Left forelimb (tissue), 1 donor: ENCODE measurements at places on chromosomes 4 and X.

GRCh38 chrX:72381439-72382201, 75.9 kb upstream of the CITED1 start:
- no peak for DNase-seq

DNA sequence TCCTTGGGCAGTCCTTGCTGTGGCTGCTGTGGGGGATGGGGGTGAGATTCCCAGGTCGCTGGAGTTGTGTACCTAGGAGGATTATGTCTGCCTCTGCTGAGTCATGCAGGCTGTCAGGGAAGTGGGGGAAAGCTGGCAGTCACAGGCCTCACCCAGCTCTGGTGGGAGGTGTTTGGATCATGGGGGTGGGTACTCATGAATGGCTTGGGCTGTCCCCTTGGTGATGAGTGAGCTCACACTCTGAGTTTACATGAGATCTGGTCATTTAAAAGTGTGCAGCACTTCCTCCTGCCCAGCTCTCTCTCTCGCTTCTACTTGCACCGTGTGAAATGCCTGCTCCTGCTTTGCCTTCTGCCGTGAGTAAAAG, 24.6 kb upstream of the PDLIM3 start:
- no peak for DNase-seq

DNA sequence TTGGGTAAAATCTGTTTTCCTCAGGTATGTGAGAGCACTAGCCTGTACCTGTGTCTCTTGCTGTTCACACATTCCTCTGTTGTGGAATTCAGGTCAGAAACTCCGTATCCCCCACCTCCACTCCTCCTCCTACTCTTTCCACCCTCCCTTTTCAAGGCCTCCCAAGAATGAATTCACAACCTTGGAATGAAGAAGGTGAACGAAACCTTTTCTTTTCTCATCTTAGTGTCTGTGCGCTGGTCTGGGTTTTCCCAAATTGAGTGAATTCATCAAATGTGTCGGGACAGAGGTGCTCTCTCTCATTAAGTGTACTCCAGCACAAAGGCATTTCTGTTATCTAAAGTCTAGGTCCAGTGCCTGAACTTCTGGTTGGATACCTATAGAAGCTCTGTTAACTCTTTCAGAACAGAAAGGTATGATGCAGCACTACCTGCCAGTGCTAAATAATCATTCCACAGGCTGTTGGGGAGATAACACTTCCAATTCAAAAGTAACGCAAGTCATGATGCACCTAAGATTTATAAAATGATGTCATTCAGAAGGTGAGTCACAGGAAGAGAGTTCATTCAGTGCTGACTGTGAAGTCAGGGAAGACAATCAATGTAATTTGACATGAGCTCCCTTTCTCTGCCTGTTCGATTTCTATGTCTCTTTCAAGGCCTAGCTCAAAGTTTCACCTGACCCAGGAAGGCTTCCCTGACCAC, 41.9 kb downstream of the COL4A6 start:
- no peak for DNase-seq

DNA sequence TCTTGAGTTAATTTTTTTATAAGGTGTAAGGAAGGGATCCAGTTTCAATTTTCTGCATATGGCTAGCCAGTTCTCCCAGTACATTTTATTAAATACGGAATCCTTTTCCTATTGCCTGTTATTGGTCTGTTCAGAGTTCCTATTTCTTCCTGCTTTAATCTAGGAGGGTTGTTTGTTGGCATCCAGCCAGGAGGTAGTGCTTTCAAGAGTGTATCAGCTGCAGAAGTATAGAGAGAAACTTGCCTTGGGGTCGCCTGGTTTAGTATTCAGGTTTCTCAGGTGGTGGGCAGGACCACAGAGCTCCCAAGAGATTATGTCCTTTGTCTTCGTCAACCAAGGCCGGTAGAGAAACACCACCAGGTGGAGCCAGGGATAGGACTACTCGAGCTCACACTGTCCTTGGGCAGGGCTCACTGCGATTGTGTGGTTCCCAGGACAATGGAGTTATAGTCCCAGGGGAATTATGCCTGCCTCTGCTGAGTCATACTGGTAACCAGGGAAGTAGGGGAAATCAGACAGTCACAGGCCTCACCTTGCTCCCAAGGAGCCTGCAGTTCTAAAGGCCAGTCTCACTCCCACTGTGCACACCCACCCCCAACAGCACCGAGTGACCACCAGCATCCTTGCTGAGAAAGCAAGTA, 168.1 kb downstream of the VSIG4 start:
- DNase-seq = no peak

- DNase-seq = no peak
These were observed 112.5 kb upstream of the ZFP42 start for GRCh38 chr4:187883049-187883448.

GRCh38 chr4:186051096-186051495, 17.9 kb upstream of the TLR3 start:
- no peak for DNase-seq

DNA sequence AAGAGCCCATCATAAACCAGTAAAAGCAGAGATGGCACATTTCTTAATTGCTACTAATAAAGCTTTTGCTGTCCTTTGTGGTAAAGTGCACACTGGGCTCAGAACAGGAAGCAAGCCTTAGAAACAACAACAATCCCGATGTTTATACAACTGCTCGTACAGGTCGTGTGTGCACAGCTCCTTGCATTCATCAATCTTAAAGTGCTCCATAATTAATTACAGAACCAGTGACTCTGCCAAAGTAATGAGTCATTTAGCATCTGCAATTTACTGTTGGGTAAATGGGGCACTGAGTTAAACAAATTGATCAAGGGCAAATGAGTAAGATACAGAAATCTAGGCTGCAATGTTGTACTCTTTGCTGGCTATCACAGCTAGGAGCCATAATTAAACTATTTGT, 61.3 kb upstream of the TXK start:
- no peak for DNase-seq

DNA sequence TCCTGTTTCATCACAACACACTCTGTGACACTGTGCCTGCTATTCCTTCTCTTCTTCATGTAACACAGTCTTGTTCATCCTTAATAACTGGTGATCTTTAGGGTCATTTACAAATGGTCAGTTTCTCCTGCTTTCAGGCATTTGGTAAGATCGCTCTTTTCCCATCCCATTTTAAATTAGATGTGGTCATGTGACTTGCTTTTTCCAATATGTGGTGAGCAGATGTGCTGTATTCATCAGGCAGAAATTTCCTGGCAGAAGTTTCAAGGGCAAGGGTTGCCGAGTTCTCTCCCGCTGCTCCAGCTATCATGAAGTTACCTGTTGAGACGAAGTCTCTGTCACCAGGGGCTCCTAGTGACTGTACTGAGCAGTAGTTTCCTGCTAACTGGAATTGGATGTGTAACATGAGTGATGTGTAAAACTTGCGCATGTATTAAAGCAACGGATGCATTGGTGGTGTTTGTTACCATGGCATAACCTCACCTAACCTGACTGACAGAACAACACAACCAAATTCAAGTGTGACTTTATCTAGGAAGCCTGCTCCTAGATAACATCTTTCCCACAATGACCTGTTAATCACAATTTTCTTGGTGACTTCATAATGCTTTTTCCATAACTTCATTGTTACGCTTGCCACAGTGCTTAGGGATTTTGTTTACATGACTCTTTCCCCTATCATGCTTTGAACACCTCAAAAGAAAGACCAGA, 29.5 kb upstream of the BMPR1B start:
- no peak for DNase-seq

DNA sequence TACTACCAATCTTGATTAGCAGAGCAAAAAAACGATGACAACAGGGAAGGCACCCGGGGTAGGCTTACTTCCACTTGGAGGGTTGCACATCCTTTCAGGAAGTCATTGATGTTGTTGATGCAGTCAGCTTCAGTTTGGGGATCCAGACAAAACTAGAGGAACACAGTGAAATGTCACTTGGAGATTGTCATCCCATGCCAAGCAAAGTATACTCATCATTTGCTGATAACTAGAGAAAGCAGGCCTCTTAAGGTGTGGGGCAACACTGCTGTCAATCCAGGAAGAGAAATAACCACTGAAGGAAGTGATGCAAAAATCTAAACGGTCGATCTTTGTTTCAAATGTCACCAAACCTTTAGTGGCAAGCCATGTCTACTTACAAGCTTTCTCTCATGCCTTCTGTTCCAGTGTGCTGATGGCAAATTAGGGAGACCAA, 1.4 kb downstream of the ARHGEF6 start:
- DNase-seq = no peak

- no peak for DNase-seq
These were observed 86.8 kb upstream of the ZFP42 start for GRCh38 chr4:187908731-187909130.

GRCh38 chr4:76737771-76738085, 160.2 kb downstream of the SOWAHB start:
- DNase-seq = no peak

DNA sequence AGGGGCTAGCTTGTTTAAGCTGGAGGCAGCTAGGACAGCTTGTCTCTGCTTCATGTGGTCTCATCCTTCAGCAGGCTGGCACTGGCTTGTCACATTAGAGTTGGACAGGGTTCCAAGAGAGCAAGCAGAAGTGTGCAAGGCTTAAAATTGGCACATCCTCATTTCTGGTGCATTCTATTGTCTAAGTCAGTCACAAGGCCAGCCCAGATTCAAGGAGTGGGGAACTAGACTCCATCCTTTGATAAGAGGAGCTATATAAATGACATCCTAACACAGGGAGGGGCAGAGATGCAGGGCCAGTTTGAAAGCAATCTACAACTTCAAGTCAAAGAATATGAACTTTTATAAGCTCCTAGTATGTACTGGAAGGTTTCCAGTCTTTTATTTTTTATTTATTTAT, 313.2 kb downstream of the PTTG2 start:
- DNase-seq = no peak

GRCh38 chr4:121819216-121819965, 4.3 kb downstream of the CCNA2 start:
- DNase-seq = no peak

- DNase-seq = no peak
These were observed 650.8 kb upstream of the DIPK2B start for GRCh38 chrX:45851434-45851991.

GRCh38 chr4:2301806-2302205, 39.9 kb upstream of the MXD4 start:
- no peak for DNase-seq
